ENCODE measurements at places on chromosomes 2 and 18.
A peak's percentile ranks its signal among the peaks of the same experiment; 100 is the strongest.

DNA sequence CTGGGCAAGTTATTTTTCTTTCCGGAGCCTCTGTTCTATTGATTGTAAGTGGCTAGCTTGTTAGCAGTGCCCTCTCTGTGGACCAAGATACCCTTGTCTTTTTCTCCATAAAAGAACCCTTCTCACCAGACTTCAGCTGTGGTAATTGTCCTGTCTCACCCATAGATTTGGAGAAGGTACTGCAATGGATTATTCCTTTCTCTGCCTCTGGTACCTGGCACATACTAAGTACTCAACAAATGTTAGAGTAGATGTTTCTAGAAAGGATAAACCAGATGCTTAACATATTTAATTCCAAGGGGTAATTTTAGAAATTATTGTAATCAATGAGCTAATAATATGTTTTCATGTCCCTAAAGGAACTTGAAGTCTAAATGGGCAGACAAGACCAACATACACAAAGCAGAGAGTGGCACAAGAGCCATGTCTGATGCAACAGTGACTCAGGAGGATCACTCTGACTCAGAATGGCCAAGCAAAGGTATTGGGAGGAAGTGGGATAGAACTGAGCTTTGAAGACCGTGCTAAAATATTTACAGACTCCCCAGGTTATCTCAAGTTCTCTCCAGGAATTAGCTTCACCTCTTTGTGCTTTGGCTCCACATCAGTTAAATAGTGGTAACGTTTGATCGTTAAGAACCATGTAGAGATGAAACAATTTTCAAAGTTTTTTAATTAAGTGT, 129.7 kb upstream of the OSR1 start:
- DNase-seq = peak; percentile 59

- DNase-seq = no peak
Measured at GRCh38 chr2:80473796-80474195, 169.2 kb upstream of the LRRTM1 start.

DNA sequence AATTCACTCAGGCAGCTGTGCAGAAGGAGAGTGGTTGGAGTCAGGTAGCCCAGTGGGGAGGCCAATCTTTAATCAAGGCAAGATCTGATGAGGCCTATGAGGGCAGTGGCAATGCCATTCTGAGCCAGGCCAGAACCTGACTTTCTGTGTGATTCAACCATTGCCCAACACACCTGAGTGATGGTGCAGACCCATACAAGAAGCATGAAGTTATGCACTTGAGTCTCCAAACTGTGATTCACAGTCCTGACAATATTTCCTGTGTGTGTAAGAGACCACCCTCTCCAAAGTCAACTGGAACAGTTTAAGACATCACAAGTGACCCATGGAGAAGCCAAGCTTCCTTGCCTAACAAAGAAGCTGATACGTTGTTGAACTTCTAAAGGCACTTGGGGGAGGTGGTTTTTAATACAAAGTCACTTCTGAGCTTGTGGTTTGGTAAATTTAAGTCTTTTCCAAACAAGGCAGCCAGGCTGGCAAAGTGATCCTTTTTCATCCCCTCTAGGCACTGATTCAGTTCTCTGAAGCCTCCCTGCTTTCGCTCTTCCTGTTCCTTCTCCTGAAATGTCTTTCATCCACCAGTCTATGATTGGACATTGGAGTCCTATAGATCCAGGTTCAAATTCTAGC, 49.0 kb downstream of the VSNL1 start:
- no peak for DNase-seq

- no peak for DNase-seq
Measured at GRCh38 chr18:36561046-36561445, 263.5 kb downstream of the FHOD3 start.

- no peak for DNase-seq
Measured at GRCh38 chr18:23631746-23632145, 31.0 kb downstream of the ANKRD29 start.

GRCh38 chr2:116487336-116487735, 1327.2 kb upstream of the DDX18 start:
- no peak for DNase-seq

DNA sequence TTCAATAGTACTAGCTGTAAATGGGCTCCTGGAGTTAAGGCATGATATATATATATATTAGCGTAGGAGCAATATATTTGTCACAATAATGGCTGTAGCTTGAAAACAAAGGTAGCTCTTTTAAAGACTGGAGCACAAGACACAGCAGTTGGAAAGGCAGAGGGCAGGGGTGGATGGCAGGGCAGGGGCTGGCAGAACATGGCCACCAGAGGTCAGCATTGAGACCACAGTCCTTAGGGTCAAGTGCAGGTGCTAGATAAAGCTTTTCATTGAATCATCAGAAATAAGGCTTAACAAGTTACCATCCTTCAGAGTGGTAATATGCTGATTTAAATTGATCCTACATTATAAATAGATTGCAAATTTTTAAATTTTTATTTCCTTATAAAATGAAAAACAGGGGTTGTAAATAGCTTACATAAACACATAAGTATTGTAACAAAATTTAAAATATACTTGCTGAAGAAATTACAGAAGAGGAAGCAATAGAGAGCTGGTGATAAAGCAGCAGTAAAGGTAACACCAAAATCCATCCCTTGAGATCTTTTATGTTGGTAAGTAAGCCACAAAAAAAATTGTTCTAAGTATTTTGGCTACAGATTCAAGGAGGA, 161.2 kb upstream of the PIEZO2 start:
- peak; percentile 53 for DNase-seq

- DNase-seq = no peak
Measured at GRCh38 chr2:135169900-135170753, 118.0 kb downstream of the RAB3GAP1 start.

DNA sequence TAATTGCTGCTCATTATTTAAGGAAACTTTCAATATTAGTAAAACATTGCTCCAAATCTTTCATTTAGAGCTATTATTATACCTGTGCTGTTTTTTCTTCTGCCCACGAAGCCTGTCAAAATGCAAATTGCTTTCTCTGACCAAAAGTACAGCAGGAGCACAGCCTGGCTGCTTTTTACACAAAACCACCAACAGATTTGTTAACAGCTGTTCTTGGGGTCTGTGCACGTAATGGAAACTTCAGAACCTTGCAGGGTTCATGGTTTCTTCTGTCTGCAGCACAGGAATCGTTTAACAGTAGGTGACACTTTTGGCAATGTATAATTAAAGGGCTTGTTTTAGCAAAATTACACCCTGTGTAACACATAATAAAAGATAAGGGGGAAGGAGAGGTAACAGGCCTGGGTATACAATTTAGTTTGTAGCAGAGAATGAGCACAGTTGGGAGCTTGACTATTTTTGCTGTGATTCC, 447.3 kb downstream of the KCNJ3 start:
- no peak for DNase-seq

DNA sequence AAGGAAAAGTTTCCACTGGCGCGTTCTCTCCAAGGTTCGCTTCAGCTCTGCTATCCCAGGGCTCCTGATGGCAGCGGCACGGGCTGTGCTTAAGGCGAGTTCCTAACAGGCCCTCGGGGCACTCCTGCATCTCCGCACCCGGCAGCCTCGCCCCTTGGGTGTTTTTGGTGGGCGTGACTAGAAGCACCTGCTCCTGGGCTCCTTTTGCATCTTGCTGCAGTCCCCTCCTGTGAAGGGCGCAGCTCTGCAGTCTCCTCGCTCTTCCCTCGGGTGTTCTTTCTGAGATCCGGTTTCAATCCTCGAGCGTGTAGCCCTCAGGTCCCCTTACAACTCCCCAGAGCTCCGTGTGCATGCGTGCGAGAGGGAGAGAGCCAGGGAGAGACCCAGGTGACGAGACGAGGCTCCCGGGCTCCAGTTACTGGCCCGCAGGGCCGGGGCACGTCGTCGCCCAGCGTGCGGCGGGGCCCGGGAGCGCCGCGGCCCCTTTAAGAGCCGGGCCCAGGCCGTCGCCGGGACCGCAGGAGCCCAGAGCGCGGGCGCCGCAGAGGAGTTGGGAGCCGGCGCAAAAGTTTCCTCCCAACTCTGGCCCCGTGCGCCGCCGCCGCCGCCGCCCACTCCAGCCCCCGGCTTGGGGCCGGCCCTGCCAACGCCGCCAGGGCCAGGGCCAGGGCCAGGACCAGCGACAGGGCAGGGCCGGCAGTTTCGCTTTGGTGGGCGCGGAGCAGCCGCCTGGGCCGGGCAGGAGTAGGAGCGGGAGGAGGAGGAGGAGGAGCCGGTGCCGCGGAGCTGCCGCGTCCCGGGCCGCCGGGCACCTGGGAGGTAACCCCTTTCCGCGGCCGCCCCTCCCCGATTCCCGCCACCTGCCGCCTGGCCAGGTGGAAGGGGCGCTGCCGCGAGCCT, at the start of gene PARD3B:
Gene PARD3B, plus strand, starts transcription at position 515 of the 900 bp plus-strand sequence. CDS start 525 bp downstream, outside the sequence.
- peak; percentile 9 for DNase-seq

GRCh38 chr18:73962256-73962655, 185.4 kb downstream of the FBXO15 start:
- peak; percentile 32 for DNase-seq

DNA sequence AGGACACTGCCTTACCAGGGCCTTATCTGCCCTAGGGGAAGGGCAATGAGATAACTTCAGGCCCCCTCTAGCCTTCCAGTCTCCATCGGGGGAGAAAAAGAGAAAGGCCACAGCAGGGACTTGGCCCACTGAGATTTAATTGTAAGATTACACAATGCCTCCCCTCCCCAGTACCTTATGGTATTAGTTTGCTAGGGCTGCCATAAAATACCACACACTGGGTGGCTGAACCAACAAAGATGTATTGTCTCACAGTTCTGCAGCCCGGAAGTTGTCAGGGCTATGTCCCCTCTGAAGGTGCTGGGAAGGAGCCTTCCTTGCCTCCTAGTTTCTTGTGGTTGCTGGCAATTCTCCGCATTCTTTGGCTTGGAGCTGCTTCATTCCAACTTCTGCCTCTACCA, 34.8 kb upstream of the SPATA3 start:
- DNase-seq = no peak

DNA sequence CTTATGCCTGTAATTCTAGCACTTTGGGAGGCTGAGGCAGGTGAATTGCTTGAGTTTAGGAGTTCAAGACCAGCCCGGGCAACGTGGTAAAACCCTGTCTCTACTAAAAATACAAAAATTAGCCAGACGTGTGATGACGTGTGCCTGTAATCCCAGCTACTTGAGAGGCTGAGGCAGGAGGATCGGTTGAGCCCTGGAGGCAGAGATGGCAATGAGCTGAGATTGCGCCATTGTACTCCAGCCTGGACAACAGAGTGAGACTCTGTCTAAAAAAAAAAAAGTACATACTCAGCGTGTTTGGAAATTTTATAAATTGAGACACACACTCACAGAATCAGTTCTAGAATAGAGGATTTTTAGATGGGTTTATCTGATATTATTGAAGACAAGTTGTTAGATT, 17.1 kb upstream of the GIGYF2 start:
- DNase-seq = no peak

DNA sequence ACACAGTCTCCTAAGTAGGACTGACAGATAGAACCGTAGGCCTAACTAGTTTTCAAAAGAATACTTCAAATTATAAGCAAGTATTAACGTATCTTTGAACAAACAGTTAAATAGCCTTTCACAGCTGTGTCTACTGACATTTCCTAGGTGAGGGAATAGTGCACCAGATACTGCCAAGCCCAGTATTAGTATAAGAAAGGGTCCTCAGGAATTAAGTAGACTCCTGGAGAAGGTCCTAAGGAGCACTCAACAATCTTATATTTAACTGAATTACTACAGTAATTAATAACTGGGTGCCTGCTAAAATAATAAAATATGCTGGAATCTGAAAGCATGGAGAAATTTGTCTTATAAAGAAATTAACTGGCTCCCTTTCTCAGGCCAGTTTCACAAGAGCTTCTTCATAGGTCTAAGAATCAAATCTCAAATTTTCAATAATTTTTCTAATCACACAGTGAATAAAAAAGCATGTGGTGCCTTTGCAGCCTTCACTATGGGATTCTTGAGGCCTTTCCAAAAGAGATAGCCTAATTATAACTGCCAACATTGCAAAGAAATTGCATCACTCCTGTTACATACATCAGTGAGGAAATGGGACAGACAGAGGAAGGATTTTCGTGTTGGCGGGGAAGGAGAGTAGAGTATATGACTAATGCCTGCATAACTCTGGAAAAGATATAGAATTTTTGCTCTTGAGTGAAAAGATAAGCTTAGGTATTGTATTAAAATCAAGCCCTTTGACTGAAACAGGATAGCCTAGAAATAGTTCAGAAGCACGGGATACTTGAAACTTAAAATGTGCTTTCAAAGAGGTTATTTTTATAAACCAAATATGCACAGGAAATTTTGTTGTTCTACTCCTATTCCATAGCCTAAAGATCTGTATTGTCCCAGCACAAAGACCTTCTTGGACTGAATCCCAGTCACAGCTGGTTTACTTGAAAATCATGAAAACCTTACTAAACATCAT, 228.6 kb upstream of the STK17B start:
- DNase-seq = peak; percentile 75

- no peak for DNase-seq
Measured at GRCh38 chr2:68870215-68870614, 982 bp downstream of the BMP10 start.

DNA sequence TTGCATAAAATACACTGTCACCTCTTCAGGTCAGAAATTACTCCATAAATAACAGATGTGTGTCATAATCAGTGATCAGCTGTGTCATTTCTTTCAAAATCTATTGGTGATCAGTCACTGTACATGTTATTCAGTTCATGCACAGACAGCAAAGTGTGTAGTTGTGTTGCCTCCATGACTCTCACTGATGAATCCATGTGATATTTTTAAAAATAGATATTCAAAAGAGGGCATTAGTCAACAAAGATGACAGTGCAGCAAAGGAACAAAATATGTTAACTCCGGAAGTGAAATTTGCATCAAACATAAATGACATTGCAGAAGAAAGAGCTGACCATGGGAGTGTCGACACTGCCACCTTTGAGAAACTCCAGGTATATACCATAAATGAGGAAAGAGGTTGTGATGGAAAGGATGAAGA, 17.1 kb upstream of the MCM6 start:
- no peak for DNase-seq

DNA sequence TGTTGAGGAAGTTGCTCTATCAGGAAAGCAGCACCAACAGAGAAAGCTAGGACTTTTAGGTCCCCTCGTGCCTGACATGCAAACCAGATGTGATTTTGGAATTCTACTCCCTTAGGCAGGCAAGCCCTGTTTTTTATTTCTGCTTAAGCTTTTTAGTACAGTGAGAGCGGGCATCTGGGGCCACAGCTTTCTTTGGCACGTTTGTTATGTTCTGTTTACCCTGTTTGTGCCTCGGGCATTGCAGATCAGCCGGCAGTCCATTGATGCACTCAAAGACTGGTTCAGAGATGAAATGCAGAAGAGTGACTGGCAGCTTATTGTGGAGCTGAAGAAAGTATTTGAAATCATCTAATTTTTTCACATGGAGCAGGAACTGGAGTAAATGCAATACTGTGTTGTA, 61.9 kb downstream of the EIF5B start:
- DNase-seq = no peak

DNA sequence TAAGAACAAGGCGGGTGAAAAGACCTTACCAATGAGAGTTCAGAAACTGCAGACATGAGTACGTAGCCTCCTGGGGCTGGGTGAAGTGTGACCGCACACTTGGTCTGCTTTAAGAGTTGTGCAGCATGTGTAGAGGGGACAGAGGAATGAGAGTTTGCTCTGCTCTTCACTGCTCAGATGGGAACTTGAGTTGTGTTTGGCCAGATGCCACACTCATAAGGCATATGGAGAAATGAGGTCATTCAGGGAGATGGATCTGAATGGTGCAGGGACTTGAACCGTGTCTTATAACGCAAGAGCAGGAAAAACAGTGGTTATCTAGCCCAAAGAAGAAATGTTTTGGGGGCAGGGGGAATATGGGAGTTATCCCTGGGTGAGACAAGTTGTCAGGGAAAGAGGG, 273.8 kb upstream of the LYPD1 start:
- no peak for DNase-seq

- DNase-seq = no peak
Measured at GRCh38 chr2:26442301-26442700, 35.6 kb downstream of the OTOF start.

Data from NB4 (cell line).